ENCODE measurements at places on chromosomes 3 and 15. TPM values are rescaled to one million over a fixed set of nuclear protein-coding genes. Genes with fewer than 3 reads are reported as not detected.

DNA sequence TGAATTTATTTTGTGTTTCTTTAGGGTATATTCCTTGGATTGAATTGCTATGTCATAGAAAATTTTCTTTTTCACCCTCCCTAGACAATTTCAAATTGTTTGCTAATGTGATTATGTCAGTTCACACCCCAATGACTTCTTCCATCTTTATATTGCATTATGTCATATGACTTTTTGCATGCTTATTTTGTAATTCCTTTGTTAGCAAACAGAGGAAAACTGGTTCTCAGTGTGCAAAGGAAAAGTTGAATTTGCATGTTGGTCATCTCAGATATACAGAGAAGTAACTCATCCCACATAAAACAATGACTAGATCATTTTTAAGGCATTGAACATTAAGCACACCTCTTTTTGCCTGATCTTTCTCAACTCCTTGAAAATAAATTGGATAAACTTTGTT is 3.3 kb upstream of the RNF13 start:
- DNase-seq: no peak

- no peak for DNase-seq
Measured at GRCh38 chr3:187036394-187036793, 102.9 kb downstream of the RPL39L start.

DNA sequence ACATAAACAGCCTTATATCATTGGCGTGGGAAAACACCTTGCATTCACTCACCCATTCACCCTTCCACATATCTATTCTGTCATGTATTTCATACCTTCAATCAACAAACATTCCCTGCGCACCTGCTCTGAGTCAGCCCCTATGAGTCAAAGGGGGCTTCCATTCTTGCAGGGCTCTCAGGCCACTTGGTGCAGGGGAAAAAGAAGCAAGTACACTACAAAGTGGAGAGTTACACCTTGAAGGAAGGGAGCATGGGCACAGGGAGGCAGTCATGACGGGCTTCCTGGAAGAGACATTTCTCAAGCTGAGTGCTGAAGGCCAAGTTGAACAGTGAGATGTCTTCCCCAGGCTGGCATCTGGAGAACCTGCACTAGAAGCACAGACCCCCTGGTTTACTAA is 4.6 kb upstream of the AMOTL2 start:
- peak; percentile 21 for DNase-seq

Gene ADCY5
- not detected for total RNA-seq

DNA sequence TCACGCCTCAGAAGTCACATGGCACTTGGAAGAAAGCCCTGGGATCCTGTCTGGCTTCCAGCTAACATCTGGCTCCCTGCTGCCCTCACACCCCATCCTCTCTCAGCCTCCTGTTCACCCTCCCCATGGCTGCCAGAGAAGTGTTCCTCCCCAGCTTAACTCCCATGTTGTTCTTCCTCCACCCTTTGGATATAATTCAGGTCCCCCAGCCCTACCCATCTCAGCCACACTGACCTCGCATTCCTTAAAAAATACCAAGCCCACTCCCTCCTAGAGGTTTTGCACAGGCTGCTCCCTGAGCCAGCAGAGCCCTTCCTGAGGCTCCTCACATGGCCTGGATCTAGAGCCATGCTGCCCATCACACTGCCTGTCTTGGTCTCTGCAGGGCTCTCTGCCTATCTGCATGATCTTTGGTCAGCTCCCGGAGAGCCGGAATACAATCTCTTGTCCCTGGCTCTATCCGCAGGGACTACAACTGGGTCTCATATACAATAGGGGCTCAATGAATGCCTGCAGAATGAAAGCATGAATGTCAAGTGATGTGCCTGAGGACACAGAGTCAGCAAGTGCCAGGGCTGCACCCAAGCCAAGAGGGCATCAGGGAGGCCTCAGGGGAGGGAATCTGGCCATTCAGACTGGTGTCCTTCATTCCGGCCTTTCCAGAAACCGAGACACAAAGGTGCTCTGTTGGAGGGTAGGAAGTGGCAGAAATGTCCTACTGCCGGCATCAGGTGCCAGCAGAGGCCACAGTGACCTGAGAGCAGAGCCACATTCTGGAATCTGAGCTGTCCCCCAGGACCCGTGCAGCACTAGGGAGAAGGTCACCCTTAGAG is 3.8 kb upstream of the TKT start:
- no peak for DNase-seq

Gene GOLGA8Q
- total RNA-seq: 1.1 TPM

Gene PLXND1
- 4.2 TPM for total RNA-seq

- DNase-seq: no peak
Measured at GRCh38 chr3:171832989-171833388, 10.2 kb upstream of the TMEM212 start.

DNA sequence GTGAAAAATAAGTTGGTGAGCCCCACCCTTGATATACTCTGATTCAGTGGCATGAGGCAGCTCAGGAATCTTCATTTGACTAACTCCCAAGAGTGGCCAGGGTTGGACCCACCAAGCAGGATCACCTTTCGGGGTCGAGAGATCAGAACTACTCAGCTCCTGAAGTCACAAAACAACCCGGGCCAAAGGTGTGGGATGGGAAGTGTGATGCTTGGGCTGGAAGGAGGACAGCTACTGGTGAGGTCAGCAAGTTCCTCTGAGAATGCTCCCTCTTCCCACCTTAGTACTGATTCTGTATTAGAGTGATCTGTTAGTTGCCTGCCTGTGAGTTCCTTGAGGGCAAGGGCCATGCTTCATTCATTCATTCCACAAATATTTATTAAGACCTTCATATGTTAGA is 15.1 kb downstream of the ESYT3 start:
- DNase-seq: no peak

- no peak for DNase-seq
Measured at GRCh38 chr3:137992592-137992991, 17.4 kb upstream of the CLDN18 start.

DNA sequence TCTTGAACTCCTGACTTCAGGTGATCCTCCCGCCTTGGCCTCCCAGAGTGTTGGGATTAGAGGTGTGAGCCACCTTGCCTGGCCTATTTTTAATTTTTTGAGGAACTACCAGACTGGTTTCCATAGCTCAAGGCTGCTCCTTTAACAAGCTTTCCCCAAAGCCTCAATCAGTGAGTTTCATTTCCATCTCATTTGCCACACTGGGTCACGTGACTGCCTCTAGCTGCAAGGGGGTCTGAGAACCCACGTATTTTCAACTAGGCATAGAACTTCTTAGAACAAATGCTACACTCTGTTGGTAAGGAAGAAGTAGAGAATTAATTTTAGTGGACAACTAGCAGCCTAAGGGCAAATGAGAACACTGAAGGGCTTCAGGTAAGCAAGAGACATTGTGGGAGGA is 3.1 kb upstream of the CD276 start:
- DNase-seq: no peak

DNA sequence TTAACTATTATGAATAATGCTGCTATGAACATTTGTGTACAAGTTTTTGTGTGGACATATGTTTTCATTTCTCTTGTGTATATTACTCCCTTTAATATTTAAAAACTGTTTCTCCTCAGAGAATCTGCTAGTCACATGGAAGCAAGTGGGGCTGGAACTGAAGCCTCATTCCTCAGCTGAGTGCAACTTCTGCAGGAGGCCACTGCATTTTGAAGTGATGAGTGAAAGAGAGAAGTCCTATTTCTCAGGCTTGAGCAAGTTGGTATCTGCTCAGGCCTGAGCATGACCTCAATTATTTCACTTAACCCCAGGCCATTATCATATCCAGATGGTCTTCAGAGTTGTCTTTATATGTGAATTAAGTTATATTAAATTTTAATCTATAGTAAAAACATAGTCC is 11.5 kb downstream of the TLR9 start:
- DNase-seq: no peak

GRCh38 chr15:34893967-34894366 is 75.6 kb downstream of the AQR start:
- DNase-seq: no peak

Gene CHP1
- 45.0 TPM for total RNA-seq

Gene ADGRG7
- total RNA-seq: not detected

DNA sequence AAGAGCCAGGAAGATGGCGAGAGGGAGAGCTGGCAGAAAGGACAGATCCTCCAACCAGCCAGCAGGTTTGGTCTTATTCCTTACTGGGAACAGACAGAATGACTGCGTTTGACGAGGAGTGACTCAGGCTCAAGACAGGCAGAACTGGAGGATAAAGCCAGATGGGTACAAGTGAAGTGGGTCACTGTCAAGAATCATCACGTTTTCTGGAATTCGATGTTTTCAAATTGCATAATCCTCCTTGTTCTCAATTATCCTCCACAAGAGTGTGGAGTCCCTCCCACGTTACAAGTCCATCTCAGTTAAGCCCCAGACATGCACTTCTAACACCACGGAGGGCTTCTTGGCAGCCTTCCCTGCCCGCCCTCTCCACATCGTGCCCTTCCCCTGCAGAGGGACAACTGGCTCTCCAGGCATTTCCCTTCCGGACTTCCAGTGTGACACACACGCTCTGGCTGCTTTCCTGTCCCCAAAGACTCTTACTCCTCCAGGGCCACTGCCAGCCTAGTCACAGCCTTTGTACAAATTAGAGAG is 183.1 kb downstream of the CHST2 start:
- no peak for DNase-seq

DNA sequence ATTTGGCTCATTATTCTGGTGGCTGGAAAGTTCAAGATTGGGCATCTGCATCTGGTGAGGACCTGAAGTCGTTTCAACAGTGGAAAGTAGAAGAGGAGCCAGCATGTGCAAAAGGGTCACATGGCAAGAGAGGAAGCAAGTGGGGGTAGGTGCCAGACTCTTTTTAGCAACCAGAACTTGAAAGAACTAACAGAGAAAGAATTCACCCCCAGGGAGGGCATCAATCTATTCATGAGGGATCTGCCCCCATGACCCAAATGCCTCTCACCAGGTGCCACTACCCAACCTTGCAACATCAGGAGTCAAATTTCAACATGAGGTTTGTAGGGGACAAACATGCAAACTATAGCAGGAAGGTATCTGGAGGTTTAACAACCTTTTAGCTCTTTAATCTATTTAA is 10.3 kb upstream of the RYK start:
- no peak for DNase-seq

Gene EPHB1
- 1.3 TPM for total RNA-seq

GRCh38 chr3:148333091-148333490 is 364.6 kb upstream of the AGTR1 start:
- no peak for DNase-seq

- DNase-seq: peak; percentile 95
Measured at GRCh38 chr15:100596792-100597191, 5.2 kb downstream of the LINS1 start.

- peak; percentile 2 for DNase-seq
Measured at GRCh38 chr15:23823508-23823907, 136.4 kb upstream of the NDN start.

- no peak for DNase-seq
Measured at GRCh38 chr3:115657168-115657567, 33.9 kb downstream of the GAP43 start.

DNA sequence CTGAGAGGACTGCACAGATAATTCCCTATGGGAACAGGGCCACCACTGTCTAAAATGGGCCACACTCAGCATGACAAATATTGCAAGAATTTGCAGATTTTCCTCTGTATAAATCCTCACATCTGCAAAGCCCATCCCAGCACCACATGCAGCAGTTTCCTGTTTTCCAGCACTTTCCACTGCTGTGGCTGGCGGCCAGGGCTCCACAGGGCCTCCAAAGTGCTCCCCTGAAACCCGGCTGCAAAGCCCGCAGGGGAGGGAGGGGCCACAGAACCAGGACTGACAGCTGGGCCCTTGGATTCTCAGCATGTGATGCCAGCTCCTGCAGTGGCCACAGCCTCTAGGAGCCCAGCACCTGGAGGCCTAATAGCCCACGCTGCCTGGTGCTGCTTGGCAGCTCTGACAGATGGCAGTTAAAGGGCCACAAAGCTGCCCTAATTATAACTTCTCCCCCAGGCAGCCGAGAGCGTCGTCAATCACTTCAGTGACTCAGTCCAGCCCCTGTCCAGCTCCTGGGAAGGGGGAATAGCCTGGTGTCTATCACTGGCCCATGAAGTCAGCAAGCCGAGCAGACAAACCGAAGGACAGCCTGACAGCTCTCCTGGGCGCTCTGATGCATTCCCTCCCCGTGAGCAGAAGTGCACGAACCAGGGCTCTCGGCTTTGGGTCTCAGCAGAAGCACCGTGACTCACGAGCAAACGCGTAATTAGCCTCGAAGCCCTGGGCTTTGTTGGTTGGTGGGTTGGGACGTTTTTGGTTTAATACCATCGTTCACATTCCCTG is 4.7 kb downstream of the LRRC15 start:
- DNase-seq: no peak

DNA sequence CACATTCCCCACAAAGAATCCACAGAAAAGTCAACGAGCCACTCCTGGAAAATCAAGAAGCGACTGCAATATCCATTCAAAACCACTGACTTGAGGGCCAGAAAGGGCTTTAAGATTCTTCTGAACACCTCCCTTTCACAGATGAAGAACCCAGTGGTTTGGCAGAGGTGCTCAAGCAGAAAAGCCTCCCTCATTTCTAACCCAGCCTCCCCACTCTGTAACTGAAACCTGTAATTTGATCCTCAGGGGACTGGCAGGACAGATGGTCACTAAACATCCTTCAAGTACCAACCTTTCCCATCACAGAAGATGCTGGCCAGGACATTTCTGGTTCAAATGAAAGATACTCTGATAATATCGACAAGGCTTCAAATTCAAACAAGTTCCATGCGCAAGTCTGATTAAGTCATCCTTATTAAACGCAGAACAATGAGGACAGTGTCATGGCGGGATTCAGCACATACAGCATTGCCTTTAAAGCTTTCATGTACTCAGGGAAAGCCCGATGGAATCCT is 5.5 kb downstream of the SEMA5B start:
- no peak for DNase-seq

Gene GUCA1C
- total RNA-seq: not detected

Gene SYNPR
- not detected for total RNA-seq

Gene SLC6A1
- total RNA-seq: not detected

DNA sequence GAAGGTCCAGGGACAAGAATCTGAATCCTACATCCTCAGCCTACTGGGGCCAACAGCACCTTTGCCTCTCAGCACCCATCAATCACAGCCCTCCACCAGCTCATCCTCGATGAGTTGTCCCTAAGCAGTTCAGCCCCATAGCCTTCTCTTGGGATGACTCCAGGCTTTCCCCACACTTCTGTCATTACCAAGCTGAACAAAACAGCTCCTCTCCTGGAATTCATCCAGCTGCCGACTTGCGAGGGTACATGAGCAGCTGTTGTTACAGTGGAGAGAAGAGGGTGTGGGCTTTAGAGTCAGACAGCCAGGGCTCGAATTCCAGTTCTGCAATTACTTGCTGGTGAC is 69.0 kb upstream of the THBS1 start:
- DNase-seq: no peak

Gene RPL39L
- 32.0 TPM for total RNA-seq

DNA sequence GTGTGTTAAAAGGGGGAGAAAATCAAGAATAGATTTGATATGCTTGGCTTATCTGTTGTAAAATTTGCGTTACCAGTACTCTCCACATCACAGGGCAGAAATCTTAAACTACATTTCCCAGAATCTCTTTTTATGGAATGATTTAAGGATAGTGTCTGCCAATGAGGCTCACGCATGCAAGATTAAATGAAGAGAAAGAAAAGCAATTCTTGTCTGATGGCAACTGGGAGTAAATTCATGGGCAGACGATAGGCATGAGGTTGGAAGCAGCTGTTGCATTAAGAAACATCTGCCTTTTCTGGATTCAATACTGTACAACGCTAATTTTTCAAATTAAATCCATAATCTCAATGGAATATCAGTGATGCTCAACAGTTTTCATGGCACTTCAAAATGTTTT is 27.2 kb upstream of the ANKRD28 start:
- DNase-seq: no peak

All from activated T-cell treated with anti-CD3 and anti-CD28 coated beads, Interleukin-2, amount 50 U/mL, for 72 hours (primary cell).